ENCODE measurements at places on chromosomes 5 and 9.

DNA sequence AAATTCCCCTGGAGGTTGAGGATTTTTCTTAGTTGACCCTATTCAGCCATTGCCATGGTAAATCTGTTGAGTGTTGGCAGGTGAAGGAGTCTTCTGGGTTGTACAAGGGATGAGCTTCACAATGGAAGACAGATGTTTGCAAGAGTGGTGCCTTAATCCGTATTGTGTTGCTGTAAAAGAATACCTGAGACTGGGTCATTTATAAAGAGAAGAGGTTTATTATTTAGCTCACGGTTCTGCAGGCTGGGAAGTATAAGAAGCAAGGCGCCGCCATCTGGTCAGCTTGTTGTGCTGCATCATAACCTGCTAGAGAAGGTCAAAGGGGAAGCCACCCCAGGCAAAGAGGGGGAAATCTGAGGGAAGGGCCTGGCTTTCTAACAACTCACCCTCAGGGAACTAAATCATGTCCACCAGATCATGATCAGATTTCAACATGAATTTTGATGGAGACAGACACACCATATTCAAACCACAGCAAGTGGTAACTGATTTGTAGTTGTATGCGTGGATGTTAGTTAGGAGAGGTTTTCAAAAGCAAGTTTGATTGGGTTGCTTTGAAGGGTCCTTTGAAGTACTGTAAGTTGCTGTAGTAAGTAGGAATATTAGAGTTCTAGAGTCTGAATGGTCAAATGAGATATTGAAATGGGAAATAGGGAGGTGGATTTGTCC, 2.5 kb downstream of the TNPO1 start:
- DNase-seq, result peak; percentile 30

- peak; percentile 39 for DNase-seq
Measured at GRCh38 chr5:39217365-39218281, 1.7 kb downstream of the FYB1 start.

DNA sequence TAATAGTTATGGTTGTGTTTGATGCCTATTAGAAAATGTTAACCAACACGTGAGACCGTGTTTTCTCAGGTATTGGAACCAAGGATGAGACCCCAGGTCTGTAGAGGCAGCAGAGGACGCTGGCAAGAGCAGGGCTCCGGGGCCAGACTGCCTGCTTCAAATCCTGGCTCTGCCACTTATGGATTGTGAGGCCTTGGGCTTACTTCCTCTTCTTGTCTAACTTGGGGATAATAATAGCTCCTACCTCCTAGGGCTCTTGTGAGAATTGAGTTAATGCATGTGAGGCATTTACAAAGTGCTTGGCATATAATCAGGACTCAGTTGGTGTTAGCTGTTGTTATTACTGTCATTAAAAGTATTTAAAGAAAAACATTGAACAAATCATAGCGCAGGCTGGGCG, 85.5 kb upstream of the PITX1 start:
- no peak for DNase-seq

GRCh38 chr5:10904862-10905432, 143.9 kb upstream of the DAP start:
- no peak for DNase-seq

DNA sequence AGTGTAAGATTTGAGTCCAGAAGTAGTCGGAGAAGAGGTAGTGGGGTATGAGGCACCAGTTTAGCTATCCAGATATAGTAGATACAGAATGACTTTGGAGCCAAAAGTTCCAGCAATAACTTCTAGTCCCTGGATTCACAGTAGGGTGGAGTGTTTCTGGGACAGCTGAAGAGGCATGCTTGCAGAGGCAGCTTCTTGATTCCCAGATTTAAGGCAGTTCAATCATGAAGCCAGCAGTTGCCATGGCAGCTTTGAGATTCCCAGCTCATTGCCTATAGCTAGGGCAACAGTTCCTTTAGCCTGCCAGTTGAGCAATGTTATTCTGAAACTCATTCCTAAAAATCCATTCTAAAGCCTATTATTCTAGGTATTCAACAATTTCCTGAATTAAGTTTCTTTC, 79.2 kb downstream of the LIX1 start:
- DNase-seq, result no peak

- DNase-seq, result no peak
Measured at GRCh38 chr5:154318691-154319090, 127.1 kb upstream of the SAP30L start.

GRCh38 chr9:135884328-135885035, 22.9 kb downstream of the CAMSAP1 start:
- no peak for DNase-seq

DNA sequence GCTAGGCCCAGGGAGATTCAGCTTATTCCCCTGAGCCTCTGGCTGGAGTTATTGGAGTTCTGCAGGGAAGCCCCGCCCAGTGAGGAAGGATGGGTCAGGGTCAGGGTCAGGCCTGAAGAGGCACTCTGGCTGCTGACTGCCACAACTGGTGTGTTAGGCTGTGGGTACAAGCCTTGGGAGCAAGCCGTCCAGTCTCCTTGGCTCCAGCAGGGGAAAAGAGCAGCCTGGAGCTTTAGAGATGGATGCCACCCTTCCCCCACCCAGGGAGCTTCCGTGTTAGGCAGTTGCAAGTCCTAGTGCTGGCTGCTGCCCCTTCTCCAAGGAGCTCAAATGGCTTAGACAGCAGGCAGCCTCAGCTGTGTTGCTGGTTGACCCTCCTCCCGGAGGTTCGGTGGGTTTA, 34.4 kb upstream of the TAF11L2 start:
- no peak for DNase-seq

GRCh38 chr9:2337131-2337530, 284.5 kb upstream of the VLDLR start:
- no peak for DNase-seq

DNA sequence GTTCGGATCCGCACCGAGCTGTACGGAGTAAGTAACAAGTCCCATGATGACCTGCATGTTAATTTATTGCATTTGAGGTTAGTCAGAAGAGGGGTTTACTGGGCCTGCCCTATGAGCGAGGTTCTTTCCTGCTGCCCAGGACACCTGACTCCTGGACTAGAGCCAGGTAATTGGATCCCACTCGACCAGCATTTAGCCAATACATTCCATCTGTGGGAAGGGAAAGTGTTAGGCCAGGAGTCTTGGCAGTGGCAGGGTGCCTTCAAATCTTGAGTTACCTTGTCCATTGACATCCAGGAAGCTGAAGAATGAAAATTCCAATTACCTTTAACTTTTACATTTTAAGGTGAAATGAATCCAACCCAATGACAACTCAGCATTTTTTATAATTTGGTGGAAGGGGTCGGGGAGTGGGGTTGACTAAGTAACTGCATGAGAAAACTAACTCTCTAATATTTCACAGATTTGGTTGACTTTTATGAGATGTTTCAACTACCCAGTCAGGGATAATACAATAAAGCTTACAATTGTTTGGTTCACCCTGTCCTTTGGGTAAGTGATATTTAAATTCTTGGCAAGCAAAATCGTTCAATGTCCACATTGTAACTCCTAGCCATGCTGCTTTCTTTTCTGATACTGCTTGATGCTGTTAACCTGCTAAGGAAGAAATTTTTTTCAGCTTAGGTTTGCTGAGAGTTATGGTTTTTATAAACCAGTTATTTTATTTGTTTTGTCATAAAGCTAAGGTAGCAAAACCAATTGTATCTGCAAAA, 111.6 kb upstream of the IQGAP2 start:
- DNase-seq, result no peak

- DNase-seq, result no peak
Measured at GRCh38 chr5:167905919-167906853, 385.3 kb upstream of the WWC1 start.

- no peak for DNase-seq
Measured at GRCh38 chr9:78826527-78826926, 529.6 kb downstream of the PSAT1 start.

DNA sequence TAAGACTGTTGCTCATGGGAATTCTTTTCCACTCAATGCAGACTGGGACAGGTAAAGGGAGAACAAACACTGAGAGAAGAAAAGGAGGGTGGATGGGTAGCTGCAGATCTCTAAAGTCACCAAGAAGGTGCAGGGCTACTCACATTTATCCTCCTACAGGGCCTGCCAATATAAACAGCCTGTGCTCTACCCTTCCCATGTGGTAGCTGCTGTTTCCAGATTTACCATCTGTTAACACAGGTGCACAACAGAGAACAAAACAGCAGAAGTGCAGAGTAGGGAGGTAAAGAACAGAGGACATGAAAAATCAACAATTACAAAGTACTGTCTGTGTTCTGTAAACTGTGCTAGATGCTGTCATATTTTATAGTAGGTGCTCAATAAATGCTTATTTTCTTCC, 26.0 kb downstream of the JAKMIP2 start:
- DNase-seq, result no peak

DNA sequence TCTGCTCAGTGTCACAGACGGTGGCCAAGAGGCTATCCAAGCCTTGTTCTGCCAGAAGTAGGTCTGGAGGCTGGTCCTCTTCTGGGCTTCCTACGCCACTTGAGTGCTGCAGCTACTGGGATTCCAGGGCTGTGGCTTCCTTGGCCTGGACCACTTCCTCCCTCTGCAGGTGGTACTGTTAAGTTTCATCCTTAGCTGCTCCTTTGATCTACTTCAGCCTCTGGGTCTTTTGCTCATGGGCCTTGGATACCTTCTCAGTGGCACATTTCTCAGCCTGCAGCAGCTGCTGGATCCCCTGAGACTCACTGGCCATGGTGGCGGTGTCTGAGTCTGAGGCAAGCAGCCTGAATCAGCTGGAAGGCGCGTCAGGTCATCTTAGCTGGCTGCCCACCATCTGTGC, 10.3 kb downstream of the CNOT8 start:
- DNase-seq, result no peak

- no peak for DNase-seq
Measured at GRCh38 chr9:2576631-2577030, 45.0 kb upstream of the VLDLR start.

DNA sequence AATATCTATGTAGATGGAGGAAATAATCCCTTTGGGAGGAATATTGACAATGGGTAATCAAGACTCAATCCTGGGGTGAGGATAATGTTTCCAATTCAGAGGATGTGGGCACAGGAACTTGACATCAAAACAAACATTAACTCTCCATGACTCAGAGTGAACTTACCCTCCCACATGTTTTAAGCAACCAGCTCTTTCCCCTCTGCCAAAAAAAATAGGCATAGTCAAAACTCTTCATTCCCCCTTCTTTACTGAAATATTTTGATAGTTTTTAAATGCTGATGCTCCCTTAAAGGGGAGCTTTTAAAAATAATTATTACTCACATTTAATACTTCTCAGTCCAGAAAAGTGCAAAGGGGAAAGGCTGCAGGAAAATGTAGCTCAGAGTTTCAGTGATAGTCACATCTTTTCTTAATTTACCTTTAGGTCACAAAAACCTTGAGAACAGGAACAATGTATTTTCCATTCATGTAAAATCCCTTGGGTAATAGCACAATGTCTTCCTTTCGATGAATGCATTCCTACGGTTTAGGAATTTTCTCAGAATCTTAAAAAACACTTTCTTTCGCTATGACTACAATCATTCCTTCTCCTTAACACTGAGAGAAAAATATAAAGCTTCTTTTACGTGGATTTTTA, 298.4 kb upstream of the GRAMD2B start:
- no peak for DNase-seq

- no peak for DNase-seq
Measured at GRCh38 chr9:124450241-124450924, at the start of gene ADGRD2. ADGRD2 (plus strand) TSS chr9:124450451; CDS start chr9:124451667, 1,216 bp downstream.
